Activated CD4-positive, alpha-beta T cell treated with anti-CD3 and anti-CD28 coated beads for 4 hours (primary cell): ENCODE measurements at places on chromosomes 4 and X.
A peak's percentile ranks its signal among the peaks of the same experiment; 100 is the strongest.

- no peak for DNase-seq
These were observed 117.8 kb downstream of the SCD5 start for GRCh38 chr4:82680834-82681233.

DNA sequence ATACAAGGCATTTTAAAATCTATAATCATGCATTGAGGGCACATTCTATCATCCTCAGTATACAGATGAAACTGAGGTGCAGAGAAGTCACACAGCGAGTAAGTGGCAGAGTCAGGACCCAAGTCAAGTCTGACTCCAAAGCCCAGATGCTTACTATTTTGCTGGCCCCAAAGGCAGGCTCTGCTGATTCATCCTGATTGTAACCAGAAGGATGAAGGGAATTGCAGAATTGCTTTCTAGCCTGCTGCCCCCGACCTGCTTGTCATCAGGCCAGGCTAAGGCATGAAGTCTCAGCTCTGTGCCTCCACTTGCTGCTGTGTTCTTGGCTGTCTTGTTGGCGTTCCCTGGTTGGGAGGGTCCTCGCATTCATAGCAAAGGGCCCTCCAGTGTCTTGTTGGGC, 62.7 kb downstream of the SLC9A6 start:
- DNase-seq = no peak

DNA sequence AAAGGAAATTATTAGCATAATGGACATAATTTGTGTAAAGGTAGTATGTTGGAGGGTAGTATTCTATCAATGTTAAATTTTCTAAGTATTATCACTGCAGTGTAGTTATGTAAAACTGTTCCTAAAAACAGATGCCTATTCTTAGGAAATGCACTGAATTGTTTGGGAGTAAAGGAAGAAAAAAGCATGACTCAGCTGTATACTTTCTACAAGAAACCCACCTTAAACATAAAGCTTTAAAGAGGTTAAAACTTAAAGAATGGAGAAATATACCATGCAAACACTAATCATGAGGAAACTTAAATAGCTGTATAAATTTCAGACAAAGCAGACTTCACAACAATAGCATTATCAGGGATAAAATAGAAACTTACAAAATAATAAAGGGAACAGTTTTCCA, 292.9 kb downstream of the ANTXR2 start:
- no peak for DNase-seq

DNA sequence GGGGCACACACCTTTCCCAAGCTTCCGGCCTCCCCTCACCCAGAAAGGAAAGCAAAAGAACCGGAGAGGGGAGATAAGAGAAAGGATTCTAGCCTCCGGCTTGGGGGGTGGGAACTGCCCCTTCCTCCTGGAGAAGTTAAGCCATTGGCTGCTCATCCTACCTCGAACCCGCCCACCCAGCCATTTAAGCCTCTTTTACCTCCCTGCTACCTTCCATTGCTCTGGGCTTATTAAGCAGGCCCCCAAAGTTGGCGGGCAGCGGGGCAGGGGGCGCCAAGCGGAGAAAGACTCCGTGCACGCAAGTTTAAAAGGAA, 2.3 kb downstream of the MAML3 start:
- no peak for DNase-seq

DNA sequence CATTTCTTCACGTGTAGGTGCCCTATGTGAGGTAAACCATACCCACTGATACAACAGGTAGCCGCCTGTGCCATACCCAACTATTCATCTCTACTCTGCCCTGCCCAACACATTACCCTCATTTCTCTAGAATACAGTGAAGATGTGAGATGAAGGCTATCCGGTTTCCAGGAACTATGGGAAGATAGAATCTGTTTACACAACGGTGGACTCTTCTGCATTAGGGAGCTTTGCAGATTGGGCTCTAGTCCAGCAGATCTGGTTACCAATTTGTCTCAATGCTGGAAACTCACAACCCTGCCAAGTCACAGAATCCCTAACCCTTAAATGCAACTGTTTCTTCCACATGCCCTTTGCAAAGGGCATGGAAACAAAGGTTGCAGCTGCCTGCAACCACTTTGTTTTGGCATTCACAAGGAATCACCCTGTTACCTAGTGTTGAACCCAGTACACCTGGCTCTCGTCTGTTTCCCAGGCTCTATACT, 6.4 kb upstream of the SLAIN2 start:
- no peak for DNase-seq

DNA sequence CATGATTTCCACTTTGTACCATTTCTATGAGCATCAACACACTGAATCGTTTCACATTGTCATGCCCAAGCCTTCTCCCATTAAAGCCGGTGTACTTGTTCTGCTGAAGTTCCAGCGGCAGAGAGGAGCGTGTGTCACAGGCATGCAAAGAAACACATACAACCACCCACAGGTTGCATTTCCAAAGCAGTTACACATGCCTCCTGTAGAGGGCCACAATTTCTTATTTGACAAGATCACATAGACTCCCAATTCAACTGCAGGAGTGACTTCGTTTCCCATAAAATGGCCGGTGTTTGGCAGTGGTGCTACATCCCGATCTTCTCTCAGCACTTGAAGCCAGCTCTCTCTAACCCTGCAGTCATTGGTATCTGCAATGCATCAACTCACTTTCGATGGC, 992.6 kb downstream of the NLGN4X start:
- DNase-seq = no peak

- no peak for DNase-seq
These were observed 19.7 kb upstream of the CXCL6 start for GRCh38 chr4:73816814-73817213.

GRCh38 chr4:123952530-123953274, 556.1 kb downstream of the SPRY1 start:
- DNase-seq = no peak

GRCh38 chrX:112081781-112082652, 559 bp downstream of the TRPC5 start:
- DNase-seq = no peak

DNA sequence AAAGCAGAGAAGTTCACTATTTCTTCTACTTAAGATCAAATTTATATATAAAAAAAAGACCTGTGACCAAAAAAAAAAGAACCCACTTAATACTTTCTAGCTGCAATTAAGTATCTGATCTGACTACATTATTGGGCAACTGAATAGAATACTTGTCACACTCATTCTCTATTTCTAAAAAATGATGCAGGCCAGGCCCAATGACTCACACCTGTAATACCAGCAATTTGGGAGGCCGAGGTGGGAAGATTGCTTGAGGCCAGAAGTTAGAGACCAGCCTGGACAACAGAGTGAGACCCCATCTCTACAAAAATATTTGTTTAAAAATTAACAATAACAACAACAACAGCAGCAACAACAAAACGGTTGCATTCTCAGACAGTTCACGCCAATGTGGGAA, 108.8 kb upstream of the BMP2K start:
- DNase-seq = no peak

DNA sequence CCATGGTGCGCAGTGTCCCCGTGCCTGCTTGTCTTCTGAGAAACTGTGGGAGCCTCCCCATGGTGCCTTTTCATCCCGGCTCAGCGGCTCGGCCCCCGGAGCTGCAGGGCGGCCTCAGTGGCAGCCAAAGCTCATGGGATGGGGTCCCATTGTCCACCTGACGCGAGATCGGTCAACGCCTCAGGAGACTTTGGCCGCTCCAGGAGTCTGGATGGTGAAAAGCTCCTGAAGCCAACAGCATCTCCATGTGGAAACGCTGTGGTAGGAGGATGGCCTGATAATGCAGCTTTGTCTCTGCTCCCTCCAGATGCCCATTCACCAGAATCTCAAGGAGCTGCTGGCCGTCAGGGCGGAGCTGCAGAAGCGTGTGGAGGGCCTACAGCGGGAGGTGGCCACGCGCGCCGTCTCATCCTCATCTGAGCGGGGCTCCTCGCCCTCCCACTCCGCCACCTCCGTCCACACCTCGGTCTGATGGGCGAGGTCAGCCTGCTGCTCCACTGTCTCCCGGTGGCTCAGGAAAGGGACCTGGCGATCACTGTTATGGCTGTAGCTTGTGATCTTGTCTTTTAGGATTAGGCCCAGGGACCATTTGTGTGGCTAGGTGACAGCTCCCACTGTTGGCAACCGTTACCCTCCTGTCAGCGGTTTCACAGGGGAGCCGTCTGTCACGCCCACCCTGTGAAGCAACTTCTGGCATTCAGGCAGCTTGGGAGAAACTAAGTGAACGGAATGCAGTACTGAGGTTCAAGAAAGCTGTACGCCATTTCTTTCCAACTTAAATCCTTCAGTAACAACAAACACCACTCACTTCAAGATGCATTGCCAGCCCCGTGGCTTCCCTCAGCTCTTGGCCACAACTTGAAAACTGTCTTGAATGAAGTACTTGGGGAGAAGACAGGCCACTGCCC, 69.3 kb downstream of the MTMR1 start:
- no peak for DNase-seq

GRCh38 chr4:165692082-165692481, 181.0 kb upstream of the TLL1 start:
- no peak for DNase-seq

DNA sequence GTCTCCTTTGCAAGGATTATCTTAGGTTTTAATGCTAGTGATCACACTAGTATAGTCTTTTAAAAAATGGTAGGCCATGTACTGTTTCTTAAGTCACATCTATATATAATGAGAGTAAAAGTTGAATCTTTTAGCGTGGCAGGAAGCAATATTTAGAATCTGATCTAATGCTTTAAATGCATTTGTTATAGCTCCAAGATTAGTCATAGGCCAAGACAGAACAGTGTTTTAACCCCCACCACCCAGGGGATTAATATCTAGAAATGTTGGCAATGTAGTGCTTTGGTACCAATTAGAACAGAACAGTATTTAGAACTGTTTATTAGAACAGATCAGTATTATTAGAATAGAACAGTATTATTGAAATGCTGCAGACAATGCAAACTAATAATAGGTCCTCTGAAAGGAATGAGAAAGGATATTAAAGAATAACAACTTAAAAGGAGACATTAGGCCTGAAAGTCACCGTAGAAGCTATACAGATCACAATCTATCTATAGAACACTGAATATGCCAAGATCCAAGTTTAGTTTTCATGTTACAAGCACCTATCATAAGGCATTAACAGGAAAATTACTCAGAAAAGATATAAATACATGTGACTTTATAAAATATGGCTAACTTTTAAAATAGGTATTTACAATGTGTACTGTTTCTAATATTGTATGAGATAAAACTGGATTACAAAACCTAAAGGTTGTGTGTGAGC, 146.2 kb downstream of the NPNT start:
- DNase-seq = no peak

- DNase-seq = no peak
These were observed 55.0 kb upstream of the TMEM33 start for GRCh38 chr4:41880022-41880837.

DNA sequence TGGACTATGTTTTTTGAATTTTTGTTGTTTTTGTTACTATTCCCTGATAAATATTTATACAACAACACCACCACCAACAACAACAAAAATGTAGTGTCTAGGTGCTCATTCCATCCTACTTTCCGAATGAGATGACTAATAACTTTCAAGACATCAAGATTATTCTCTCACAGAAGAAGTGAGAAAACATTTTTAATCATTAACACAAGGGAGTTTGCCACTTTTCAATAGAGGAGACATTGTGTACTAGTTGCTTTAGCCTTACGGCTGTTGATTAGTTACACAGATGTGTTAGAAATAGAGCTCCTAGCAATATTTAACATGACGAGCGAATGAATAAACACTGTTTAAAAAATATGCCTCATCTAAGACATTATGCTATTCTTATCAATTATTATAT, 898.8 kb downstream of the C4orf33 start:
- DNase-seq = no peak

DNA sequence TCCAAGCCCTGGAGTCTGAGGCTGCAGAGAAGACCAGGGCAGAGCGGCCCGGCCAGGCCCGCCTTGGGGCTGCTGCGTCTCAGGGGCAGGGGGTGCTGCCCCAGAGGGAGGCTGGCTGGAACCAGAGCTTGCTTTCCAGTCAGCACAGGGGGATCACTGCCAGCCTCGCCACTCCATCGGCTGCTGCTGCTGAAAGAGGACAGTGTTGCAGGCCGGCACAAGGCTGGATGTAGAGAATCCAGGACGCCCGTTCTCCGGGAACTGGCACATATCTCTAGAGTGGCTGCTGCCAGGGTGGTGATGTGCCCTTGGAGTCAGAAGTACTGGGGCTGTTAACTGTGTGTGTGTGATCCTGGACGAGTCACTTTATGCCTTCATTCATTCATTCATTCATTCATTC, 31.9 kb upstream of the SORCS2 start:
- DNase-seq = no peak

DNA sequence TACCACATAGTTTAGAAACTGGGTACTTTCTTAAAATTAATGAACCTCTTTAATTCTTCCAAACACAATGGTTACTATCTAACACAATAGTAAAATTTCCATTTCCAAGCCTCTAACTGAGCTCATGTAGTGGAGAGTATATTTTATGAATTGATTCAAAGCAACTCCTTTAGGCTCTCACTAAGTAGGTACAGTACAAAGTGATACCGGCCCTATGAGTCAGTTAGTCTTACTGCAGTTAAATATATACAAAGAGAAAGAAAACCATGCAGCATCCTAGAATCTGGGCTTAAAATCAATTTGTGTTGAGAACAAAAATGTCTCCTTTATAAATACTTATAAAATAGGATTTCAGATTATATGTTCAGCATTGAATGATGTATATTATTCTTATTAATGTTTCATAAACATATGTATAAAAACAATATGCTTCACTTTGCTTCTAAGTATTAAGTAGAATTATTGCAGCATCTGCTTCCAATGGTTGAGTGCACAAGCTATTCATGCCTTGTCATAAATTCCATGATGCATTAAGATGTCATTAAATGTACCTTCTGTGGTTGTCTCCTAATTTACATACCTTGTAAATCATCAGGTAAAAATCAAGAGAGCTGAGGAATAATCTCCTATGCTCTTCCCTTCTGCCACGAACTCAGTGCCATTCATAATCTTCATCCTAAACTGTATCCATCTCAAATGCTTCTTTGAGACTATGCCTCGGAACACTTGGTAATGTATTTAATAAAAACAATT, 1037.8 kb downstream of the STPG2 start:
- no peak for DNase-seq

DNA sequence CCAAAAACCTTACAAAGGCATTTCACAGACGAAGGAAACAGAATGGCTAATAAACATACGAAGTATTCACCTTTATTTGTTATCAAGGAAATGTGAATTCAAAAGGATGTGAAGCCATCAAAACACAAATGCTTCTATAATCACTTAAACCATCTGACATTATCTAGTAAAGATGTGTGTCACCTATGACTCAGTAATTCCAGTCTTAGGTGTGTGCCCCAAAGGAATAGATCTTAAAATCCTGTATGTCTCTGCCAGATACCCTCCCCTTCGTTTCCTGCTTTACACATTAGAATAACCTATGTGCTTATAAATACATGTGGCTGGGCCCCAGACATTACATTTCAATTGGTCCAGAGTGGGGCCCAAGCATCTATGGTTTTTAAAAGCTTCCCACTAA, 41.8 kb upstream of the CEP135 start:
- peak; percentile 5 for DNase-seq

GRCh38 chr4:66524781-66525180, 854.5 kb upstream of the EPHA5 start:
- no peak for DNase-seq

DNA sequence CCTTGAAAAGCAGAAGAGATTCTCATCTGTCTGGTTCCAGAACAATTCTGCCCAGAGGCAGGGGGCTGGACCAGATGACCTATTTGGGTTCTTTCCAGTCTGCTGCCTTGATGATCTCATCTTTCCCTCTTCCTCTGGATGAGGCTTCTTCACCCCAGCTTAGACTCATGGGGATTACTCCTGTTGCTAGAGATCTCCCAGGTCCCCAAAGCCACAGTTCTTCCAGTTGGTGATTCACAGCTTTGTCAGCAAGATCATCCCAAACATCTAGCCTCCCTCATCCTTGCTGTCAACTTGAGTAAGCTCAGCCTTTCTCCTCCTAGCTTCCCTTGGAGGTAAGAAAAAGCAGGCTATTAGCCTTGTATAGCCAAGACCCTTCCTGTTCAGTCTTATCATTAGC, 64.2 kb upstream of the PJA1 start:
- no peak for DNase-seq
